ENCODE measurements at places on chromosomes 12 and 14. TPM values are rescaled to one million over a fixed set of nuclear protein-coding genes. Genes with fewer than 3 reads are reported as not detected.

DNA sequence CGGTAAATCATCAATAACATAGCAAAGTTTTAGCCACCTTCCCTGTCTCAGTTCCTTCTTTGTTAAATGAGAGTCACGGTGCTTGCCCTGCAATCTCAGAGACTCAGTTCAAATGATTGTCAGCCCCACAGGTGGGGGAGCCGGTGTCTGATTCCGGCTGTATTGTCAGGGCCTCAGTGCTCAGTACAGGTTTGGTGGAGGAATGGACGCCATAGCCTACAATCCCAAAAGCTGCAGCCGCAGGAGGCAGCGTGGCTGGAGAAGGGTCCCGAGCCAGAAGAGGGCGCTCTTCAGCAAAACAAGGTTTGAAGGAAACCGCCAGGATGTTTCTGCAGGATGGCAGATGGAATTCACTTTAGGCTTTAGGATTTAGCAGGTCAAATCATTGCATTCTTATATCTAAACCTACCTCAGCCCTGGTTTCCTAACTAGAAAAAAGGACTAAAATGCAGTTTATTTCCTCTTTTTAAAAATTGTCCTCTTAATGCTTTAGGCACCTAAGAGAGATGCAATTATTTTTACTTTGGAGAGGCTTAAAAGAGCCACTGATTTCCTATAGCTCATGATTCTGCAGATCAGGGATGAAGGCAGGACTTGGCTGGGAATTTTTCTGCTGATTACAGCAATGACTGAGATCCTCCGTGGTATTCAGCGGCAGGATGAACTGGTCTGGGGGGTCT lies 29.2 kb downstream of the FOS start:
- peak; percentile 68 for DNase-seq

GRCh38 chr12:125330645-125331341 lies 265.6 kb downstream of the AACS start:
- DNase-seq = no peak

DNA sequence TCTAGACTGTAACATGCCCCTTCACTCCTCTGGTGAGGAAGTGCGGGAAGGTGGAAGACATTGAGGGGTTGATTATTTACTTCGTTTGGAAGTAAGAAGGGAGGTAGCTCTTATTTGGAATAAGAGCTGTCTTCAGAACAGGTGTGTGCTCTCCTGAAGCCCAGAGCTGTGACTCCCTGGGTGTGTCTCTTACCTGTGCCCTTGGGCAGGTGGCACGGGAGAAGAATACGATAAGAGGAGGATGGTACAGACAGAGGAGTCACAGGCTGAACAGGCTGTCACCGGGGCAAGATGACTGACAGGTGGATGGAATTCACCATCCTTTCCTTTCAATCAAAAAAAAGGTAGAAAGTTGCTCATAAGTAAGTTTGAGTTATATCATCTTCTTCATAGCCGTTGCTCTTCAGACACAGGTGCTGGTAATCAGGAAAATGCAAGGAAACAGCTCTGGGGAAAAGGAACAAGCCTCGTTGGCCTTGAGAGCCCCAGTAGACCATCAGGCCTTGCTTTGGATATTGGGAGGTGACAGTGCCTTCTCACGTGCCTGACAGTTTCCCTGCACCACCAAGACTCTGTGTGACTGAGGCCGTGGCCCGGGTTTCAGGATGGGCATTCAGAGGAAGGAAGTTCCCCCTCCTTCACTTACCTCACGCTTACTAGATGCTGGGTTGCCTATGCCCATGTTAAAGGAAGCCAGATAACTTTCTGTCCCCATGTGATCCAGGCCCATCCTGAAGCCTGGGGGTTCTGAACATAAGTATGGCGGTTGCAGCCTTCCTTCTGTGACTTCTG lies 120.4 kb downstream of the ETV6 start:
- DNase-seq = no peak

GPATCH2L gene
- total RNA-seq = 31.7 TPM

GRCh38 chr12:1837541-1838204 lies 17.3 kb downstream of the LRTM2 start:
- DNase-seq = no peak

SLC7A7 gene
- total RNA-seq = 1.9 TPM

- DNase-seq = no peak
Measured at GRCh38 chr14:105201925-105202513, 20.9 kb upstream of the NUDT14 start.

DNA sequence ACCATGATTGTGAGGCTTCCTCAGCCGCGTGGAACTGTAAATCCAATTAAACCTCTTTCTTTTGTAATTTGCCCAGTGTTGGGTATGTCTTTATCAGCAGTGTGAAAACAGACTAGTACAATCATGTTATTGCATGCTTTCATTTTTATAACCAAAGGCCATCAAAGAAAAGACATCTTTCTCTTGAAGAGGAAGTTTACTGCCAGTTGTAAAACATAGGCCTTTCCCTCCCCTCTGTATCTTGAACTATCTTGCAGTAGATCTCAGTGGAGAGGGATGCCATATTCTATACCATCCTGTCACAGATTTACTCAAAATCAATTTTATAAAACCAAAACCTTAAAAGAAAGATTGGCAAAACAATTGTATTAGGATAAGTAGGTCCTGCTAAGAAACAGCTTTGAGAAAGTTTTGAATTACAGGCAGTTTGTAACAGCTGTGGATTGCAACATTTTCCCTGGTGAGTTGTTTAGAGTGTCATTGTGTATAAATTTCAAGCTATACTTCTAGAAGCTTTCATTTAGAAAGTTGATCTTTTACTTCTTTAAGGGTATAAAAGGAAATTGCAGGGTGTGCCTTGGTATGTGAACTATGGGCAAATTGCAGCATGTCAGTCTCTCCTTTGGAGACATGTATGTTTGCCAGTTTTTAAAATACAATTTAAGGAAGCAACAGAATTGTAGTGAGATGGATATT lies 128.0 kb downstream of the ATP23 start:
- no peak for DNase-seq

ANO6 gene
- 83.7 TPM for total RNA-seq

DIO3 gene
- not detected for total RNA-seq

- DNase-seq = no peak
Measured at GRCh38 chr14:52365071-52365470, 51.0 kb downstream of the PTGER2 start.

KLRF1 gene
- total RNA-seq = not detected

ELK3 gene
- total RNA-seq = 50.2 TPM

PTPN21 gene
- total RNA-seq = 6.4 TPM

Measured in dermis microvascular lymphatic vessel endothelial cell (primary cell).